ENCODE measurements at places on chromosomes 2 and 18.
A peak's percentile ranks its signal among the peaks of the same experiment; 100 is the strongest.

DNA sequence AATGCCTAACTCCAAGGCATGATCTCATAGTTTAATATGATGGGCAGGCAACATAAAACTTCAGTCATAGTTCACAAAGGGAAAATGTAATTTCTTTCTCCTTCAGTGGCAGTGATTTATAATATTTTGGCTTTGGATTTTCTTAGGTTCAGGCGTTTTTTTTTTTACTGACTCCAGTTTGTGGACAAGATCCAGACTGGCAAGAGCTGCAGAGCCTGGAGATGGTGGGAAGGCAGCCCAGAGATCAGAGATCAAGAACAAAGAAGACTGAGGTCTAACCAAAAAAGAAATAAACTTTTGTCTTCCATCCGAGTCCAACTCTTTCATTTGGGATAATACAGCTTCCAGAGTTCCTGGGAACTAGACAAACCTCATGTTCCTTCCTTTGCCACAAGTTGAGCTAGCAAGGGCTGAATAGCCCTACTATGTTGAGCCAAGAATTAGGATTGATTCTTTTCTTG is 215.3 kb upstream of the SETBP1 start:
- peak; percentile 26 for DNase-seq

GRCh38 chr2:191790737-191791136 is 56.2 kb downstream of the CAVIN2 start:
- DNase-seq = no peak

DNA sequence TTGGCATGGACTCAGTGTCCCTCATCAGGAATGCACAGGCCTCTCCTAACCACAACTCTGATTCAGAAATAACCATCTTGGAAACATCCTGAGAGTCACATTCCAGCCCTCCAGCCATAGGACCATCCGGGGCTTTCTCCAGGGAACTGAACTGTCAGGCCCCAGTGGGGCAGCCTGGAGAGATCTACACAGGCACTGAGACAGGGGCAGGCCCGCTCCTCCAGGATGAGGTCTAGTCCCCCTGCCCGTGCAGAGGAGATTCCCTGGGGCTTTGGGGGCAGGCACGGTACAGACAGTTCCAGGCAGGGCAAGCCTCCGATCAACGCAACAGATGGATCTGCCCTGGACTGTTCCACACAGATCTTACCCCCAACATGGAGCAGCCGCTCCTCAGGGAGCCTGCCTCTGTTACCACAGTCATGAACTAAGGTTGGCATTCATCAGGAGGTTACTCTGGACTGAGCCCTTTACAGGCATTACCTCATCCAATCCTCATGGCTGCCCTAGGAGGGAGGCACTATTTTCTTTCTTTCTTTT is 12.0 kb downstream of the KCNK3 start:
- no peak for DNase-seq

GRCh38 chr2:75488157-75488556 is 72.6 kb downstream of the EVA1A start:
- DNase-seq = no peak

Data from globus pallidus (tissue), 1 donor.